ENCODE measurements at places on chromosomes 12 and 14. TPM values are rescaled to one million over a fixed set of nuclear protein-coding genes. Genes with fewer than 3 reads are reported as not detected.

The PZP gene
- 0.60 TPM for polyA plus RNA-seq

The PLEKHG7 gene
- polyA plus RNA-seq = 0.76 TPM

The SERPINA10 gene
- 0.24 TPM for polyA plus RNA-seq

The TMEM30B gene
- 11.9 TPM for polyA plus RNA-seq

Measured in right renal cortex interstitium (tissue), 3 donors.